ENCODE measurements at places on chromosomes 13 and 19. TPM values are rescaled to one million over a fixed set of nuclear protein-coding genes. Genes with fewer than 3 reads are reported as not detected.

GRCh38 chr13:94192431-94192975 lies 287.0 kb downstream of the DCT start:
- peak; percentile 42 for DNase-seq
- no peak overlapping the region for H3K27ac ChIP-seq
- H3K4me1 ChIP-seq, result peaks cover 11% of the 10 kb centered on the region
- no peak overlapping the region for H3K4me3 ChIP-seq

DNA sequence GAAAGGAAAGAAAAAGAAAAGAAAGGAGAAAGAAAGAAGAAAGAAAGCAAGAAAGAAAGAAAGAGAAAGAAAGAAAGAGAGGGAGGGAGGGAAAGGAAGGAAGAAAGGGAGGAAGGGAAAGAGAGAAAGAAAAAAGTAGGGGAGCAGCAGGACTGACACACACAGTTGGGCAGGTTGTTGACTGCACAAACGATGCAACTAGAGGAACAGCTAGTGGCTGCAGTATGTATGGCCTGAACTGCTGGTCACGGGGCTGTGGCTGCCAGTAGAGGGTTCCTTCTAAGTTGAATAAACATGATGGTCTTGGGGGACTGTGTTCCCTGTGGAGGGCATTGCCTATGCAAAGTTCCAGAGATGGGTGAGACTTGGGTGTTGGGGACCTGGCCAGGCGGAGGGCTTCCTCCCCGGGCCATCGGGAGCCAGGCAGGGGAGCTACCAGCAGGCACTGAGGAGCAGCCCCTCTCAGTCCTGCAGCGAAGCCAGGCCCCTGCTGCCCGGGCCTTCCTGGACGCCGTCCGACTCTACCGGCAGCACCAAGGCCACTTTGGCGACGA lies 16.7 kb upstream of the COLGALT1 start:
- H3K36me3 ChIP-seq, result no peaks in the 10 kb centered on the region
- DNase-seq, result no peak
- no peaks in the 10 kb centered on the region for H3K27me3 ChIP-seq
- H3K27ac ChIP-seq, result no peak overlapping the region
- H3K4me3 ChIP-seq, result peak overlapping the region; percentile 25
- H3K4me1 ChIP-seq, result no peaks in the 10 kb centered on the region

- H3K4me1 ChIP-seq, result no peaks in the 10 kb centered on the region
- no peak overlapping the region for H3K4me3 ChIP-seq
- peak overlapping the region; percentile 43 for H3K27ac ChIP-seq
- DNase-seq, result no peak
These were observed 93.8 kb downstream of the CRYL1 start for GRCh38 chr13:20431687-20432384.

DNA sequence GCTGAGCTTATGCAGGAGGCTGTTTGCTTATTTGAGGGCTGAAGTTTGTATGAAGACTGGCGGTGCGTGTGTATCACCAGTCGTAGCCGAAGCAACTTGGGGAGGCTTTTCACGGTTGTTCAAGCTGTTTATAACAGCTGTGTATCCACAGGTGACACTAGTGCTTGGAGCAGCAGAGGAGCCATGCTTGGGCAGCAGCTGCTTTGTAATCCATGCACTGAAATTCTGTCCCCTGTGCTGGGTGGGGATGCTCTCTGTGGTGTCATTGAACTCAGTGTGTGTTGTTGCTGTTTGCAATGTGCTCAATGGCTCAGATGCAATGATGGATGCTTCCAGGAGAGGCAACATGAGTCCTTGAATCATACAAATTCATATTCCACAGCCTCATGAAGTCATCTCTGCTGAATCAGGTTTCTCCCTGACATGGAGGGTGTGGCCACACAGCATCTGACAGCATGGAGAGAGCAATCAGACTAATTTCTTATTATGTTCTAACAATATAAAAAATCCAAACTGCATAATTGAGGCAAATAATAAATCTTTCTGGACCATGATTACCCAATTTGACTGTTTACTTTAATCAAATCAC lies 18.8 kb upstream of the GTF3A start:
- no peaks in the 10 kb centered on the region for H3K27me3 ChIP-seq
- no peak overlapping the region for H3K4me3 ChIP-seq
- no peaks in the 10 kb centered on the region for H3K36me3 ChIP-seq
- H3K27ac ChIP-seq, result no peak overlapping the region

DNA sequence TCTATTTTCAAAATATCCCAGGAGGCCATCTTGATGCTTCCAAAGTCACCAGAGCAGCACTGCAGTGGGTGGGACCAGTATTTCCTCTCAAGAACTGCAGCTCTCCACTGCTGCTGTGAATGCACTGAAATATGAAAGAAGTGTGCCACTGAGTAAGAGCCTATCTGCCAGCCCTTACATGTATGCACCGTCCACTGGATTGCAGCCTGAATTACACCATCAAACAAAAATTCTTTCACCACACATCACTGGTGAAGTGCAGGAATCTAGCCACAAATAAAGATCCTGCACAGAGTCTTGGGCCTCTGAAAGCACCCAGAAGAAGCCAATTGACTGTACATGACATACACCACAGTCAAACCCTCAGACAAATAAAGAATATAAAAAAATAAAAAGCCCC lies 249.0 kb downstream of the LHFPL6 start:
- no peak overlapping the region for H3K4me3 ChIP-seq
- no peak overlapping the region for H3K27ac ChIP-seq
- peaks cover 12% of the 10 kb centered on the region for H3K4me1 ChIP-seq
- DNase-seq, result no peak

DNA sequence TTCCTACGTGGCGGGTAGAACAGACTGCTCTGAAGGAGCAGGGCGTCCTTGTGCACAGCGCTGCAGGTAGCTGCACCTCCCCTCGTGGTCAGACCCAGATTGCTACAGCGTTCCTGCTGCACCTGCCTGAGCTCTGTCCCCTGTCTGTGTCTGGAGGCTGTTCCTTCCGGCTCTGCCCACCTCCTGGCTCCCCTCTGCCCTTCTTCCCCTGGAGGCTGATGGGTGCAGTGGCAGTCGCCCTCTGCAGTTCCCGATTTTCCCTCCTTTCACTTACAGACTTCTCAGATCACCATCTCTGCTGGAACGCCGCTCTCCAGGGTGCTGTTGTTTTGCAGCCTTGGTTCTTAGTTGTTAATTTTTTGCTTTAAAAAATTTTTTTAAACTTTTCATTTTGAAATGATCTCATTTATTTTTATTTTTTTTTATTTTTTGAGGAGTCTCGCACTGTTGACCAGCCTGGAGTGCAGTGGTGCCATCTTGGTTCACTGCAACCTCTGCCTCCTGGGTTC lies 53.6 kb downstream of the SMARCA4 start:
- no peak overlapping the region for H3K27ac ChIP-seq
- no peaks in the 10 kb centered on the region for H3K4me1 ChIP-seq
- no peak overlapping the region for H3K4me3 ChIP-seq
- H3K27me3 ChIP-seq, result no peaks in the 10 kb centered on the region
- DNase-seq, result no peak

DNA sequence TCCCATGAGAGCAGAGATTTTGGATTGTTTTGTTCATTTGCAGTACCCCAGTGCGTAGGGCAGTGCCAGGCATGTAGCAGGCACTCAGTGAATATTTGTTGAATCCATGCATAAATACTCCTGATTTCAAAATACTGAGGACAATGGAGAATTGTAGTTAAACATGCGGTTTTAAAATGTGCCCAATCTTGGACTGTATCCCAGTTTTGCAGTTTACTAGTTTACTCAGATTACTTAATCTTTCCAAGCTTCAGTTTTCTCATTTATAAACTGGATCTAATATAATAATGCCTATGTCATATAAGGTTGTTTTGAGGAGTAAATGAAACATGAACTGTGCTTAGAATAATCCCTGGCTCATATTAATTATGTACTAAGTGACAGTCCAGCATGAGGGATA lies 39.0 kb downstream of the RCBTB2 start:
- H3K4me1 ChIP-seq, result no peaks in the 10 kb centered on the region
- no peaks in the 10 kb centered on the region for H3K27me3 ChIP-seq
- no peak overlapping the region for H3K4me3 ChIP-seq
- no peak overlapping the region for H3K27ac ChIP-seq

ARHGEF18 gene
- polyA plus RNA-seq, result 16.8 TPM

ZNF560 gene
- polyA plus RNA-seq, result 0.50 TPM

FOXA3 gene
- 1.9 TPM for polyA plus RNA-seq

DNA sequence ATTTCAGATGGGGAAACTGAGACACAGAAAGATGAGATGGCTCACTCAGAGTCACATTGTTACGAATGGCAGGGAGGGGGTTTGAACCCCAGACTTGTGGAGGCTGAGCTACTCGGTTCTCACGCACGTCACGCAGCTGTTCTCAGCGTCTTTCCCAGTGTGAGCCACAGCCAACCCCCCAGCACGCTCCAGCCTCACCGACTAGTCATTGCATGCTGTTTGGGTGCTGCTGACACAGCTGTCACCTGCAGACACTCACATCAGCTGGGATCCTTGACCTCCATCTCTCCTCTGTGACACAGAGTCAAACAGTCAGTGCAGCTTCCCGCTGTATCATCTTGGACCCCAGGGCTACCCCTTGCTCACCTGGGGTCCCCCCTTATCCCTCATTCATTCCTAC lies 2.4 kb upstream of the NCAN start:
- peaks cover 50% of the 10 kb centered on the region for H3K27me3 ChIP-seq
- no peaks in the 10 kb centered on the region for H3K36me3 ChIP-seq
- H3K4me1 ChIP-seq, result peaks cover 8% of the 10 kb centered on the region

All from cardiac muscle cell (in vitro differentiated cells and primary cell).